Activated CD4-positive, alpha-beta T cell treated with anti-CD3 and anti-CD28 coated beads, Interleukin-2, amount 10 ng/mL, durations not matched to agents 24 days and 14 days (primary cell): ENCODE measurements at places on chromosomes 7 and 10.

GRCh38 chr7:157485361-157485831, 148.6 kb downstream of the DNAJB6 start:
- no peak for DNase-seq

DNA sequence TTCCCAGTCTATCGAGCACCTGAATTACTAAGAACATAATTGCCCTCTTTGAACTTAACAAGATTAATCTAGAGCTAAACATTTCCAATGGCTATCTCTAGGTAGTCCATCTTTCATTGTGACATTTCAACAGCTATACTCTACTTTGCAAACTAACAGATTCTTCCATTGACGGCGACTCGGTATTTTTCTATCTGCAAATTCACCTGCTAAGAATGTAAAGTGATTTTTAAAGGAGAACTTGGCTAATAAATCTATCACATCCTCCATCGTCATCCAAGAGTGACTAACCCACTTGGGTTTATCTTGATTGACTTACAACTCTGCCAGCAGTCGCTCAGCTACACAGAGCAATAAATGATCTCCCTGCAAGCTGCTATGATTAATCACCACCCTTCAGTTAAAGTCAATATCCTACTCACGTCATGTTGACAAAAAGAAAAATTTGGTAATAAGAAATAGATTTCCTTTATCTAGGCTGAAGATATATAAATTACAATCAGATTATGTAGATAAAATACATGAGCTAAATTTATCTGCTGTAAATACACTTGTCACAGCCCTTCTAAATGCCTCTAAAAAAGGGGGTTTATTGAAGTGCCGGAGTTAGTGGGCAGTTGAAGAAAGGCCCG, 99.5 kb downstream of the SFMBT2 start:
- no peak for DNase-seq

GRCh38 chr7:132996581-132997242, 85.2 kb downstream of the CHCHD3 start:
- no peak for DNase-seq

- no peak for DNase-seq
These were observed 65.9 kb upstream of the SYPL1 start for GRCh38 chr7:106177738-106178592.

DNA sequence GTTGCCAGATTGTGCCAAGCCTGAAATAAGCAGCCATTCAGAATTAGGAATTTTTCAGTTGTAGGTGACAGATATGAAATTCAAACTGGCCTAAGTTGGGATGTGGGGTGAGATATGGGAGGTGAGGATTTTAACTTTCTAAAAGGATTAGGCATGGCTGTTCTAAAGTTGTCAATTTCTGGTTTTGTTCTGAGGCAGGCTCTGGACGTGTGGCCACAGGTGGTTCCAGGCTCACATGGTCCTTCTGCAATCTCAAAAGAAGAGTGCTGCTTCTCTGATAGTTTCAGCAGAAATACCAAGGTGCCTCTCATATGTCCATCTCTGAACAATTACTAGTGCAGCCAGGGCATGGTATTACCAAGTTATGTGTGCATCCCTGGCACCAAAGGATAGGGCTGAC, 21.4 kb downstream of the EFCAB10 start:
- DNase-seq: no peak

DNA sequence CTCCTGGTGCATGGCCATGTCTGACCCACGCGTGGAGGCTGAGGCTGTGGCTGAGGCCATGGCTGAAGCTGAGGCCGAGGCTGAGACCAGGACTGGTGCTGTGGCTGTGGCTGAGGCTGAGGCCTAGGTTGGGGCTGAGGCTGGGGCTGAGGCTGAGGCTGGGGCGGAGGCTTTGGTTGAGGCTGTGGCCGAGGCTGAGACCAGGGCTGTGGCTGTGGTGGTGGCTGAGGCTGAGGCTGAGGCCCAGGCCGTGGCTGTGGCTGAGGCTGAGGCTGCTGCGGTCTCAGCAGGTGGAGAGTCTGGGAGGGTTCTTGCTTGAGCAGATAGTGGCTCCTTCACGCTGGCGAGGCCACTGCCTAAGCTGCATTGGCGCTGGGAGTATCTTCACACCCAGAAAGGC, 76.4 kb downstream of the WDR37 start:
- no peak for DNase-seq

DNA sequence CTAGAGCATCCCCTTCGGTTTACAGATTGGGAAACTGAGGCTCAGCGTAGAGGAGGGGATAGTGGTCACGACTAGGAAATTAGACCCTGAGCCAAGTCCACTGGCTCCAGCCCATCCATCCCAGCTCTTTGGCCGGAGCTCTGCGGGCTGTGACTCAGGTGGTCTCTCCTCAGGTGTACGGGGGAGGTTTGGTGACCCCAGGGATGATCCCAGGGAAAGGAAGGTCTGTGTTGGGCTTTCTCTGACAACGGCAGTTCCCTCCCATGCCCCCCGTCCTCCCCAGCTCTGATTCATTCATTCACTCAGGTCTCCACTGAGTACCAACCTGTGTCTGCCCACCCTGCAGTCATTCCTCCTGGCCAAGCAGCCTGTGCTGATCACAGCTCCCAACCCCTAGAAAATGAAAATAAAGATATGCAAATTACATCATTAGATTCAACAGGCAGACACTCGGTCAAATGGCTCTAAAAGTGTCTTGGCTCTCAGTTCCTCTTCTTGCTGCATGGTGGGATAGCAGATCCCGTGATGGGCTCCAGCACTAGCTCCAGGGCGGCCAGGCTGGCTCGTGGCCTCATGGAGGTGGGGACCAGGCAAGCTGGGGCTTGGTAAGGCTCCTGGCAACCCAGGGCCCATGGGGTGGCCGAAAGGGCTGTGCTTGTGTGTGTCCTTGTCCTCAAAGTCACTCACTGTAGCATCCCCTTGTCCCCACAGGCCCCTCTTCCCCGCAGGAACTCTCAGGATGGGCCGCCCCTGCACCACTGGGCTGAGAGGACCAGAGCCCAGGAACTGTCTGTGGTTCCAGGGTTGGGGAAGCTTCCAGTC, 37.8 kb downstream of the CLRN3 start:
- DNase-seq: no peak

- DNase-seq: no peak
These were observed 6.7 kb upstream of the OAT start for GRCh38 chr10:124425227-124425962.

GRCh38 chr7:25758559-25758958, 393.4 kb upstream of the NFE2L3 start:
- DNase-seq: no peak

GRCh38 chr10:74898201-74898976, 72.0 kb downstream of the KAT6B start:
- peak; percentile 79 for DNase-seq

DNA sequence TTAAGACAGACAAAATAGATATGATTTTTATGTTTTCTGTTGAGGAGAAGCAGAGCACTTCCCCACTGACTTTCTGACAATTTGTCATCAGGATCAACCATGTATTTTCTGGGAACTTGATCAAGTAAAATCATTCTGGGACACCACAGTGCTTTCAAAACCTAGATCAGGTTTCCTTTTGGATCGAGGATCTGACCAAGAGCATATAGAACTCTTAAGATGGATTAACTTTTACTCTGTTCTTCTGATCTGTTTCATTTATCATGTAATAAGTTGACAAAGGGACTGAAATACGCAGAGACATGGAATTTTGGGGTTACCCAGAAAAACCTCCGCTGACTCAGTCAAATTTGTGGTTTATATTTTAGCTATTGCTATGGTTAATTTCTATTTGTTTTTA, 136.0 kb upstream of the WNT16 start:
- no peak for DNase-seq

DNA sequence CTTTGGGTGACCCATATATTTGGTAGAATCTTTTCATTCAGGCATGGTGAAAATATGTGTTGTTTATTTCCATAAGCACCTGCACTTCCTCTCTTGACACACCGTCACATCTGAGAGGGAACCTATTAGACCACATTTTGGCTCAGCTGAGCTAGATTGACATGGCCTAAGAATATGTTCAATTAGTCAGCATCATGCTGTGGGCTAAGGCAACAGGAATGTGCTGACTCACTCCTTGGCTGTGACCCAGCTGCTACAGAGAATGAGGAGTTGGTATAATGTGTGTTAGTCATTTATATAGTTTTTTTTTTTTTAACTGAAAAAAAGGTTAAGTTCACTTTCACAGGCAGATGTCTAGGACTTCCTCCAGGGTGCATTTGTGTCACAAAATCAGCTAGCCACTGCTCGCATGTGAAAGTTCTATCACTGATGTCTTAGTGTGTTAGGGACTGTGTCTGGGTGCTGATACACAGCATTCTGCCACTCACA, 180.6 kb downstream of the SEMA3E start:
- no peak for DNase-seq

DNA sequence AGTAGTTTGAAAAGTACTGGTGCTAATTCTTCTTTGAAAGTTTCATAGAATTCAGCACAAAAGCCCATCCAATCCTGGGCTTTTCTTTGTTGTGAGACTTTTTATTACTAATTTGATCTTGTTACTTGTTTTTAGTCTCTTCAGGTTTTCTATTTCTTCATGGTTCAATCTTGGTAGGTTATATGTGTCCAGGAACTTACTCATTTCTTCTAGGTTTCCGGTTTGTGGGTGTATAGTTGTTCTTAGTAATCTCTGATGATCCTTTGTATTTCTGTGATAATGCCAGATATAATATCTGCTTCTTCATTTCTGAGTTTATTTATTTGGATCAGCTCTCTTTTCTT, 147.5 kb downstream of the RTKN2 start:
- DNase-seq: no peak

- no peak for DNase-seq
These were observed 23.4 kb upstream of the AKR1C3 start for GRCh38 chr10:5070648-5071410.

GRCh38 chr7:155729847-155730246, 82.4 kb downstream of the SHH start:
- DNase-seq: no peak

DNA sequence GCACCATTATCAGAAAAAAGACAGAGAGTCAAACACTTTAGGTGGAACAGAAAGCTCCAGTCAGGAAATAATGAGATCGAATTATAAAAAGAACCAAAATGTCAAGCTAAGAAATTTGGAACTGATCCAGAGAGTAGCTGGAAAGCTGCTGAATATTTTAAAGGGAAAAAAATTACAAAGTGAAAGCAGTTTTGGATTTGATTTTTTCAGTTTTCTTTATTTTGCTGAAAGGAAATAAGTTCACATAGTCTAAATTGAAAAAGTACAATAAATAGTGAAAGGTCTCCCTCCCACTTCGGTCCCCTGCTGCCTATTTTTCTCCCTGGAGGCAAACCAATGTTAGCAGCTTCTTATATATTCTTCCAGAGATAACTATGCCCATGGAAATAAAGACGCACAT, 11.3 kb upstream of the TOMM7 start:
- no peak for DNase-seq

DNA sequence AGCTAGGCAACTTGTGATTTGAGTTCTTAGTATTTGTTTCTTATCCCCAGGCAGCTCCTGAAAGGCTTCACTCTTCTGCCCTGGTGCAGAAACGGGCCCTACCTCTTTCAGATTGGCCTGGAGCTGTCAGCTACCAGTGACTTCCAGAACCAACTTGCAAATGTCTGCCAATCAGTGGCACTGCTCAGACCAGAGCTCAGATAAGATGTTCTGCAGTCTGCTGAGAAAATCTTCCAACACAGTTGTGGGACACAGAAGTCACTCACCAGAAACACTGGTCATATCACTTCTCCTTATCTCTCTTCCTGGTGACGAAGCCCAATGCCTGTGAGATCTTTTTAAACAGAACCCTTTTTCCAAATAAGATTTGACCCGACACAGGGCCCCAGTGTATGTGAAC, 81.9 kb upstream of the DUSP5 start:
- no peak for DNase-seq

GRCh38 chr7:7829667-7830066, 111.3 kb upstream of the RPA3 start:
- DNase-seq: no peak

DNA sequence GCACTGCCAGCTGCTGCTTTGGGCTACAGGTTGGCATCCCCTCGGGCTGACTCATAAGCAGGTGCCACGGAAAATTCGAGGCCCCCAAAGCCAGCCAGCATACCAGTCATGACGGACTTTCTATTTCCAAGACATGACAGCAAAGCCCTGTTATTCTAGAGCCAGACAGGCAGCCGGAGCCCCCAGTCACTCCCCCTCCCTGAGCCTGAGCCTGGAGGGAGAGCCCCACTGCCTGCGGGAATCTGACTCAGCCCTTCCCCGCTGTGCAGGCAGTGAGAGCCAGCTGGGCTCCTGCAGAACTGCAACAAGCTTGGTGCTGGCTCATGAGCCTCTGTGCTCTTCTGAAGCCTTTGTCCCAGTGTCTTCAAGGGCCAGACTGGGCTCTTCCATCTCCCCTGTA, 15.8 kb downstream of the BTBD16 start:
- no peak for DNase-seq

DNA sequence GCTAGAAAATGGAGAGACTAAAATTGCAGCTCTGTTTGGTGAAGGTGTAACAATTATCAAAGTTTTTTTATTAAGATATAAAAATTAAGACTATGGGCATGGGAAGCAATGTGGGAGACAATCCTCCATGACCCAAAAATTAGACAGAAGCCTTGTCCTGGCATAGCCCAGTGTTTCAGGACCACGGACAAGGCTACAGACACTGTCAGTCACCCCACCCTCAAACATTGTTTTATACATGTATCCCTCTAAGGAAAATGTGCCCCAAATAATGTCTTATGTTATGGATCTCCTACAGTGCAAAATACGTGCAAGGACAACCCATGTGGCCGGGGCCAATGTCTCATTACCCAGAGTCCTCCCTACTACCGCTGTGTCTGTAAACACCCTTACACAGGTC, 24.0 kb downstream of the HABP2 start:
- DNase-seq: peak; percentile 64

DNA sequence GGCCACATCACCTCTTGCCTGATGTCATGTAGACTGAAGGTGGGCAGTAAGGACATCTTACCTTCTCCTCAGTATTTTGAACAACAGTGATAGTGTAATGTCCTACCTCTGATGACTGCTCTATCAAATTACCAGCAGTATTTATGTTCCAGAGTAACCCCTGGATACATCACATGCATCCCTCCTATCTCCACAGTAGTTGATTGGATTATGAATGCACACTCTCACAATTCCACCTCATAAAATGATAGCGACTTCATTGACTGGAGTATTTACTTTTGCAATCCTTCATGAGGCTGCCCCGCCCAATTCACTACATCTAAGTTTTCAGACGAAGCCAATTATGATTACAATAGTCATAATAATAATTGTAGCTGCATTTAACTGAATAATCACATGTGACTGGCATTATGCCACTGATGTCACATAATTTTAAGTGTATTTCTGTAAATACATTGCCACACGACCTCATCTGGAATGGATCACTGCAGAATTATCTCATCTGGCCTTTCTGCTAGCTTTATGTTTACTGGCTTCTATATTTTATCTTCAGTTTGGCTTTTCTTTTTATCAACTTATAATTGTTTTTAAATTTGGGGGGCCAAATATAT, 268.9 kb downstream of the SLC25A13 start:
- no peak for DNase-seq

- DNase-seq: no peak
These were observed 109.0 kb downstream of the SDHAF3 start for GRCh38 chr7:97226541-97226940.

DNA sequence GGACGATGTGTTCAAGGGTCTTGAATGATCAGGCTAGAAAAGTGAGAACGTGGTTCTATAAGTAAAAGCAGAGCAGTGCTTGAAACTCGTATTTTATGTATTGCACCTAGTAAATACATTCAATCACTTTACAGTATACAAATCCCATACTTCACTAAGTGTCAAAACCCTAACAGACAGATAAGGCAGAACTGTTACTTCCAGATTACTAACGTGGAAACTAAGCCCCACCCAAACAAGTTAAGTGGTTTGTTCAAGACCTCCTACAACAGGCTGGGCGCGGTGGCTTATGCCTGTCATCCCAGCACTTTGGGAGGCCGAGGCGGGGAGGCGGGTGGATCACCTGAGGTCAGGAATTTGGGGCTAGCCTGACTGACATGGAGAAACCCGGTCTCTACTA, 9.2 kb upstream of the MYO1G start:
- no peak for DNase-seq
